ENCODE measurements at places on chromosomes 12 and 14.
A peak's percentile ranks its signal among the peaks of the same experiment; 100 is the strongest.

- no peak for DNase-seq
Measured at GRCh38 chr12:57240926-57241401, 10.0 kb downstream of the STAC3 start.

- DNase-seq = no peak
Measured at GRCh38 chr14:29822430-29822709, 105.3 kb downstream of the PRKD1 start.

DNA sequence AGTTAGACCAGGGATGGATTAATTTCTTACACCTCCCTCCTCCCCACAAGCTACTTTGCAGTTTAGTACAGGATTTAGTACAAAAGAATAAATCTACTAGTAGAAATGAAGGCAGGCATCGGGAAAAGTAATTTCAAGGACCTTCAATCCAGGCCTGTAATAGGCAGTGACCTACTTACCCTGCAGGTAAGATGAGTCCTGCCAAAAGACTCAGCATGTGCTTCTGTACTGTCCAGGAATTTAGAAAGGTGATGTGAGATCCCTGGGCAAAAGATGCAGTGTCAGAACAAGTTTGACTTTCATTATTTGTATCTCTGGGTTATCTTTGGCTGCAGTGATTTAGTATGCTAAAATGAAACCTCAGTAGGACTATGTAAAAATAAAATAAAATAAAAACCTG is 403.0 kb downstream of the NOVA1 start:
- no peak for DNase-seq

DNA sequence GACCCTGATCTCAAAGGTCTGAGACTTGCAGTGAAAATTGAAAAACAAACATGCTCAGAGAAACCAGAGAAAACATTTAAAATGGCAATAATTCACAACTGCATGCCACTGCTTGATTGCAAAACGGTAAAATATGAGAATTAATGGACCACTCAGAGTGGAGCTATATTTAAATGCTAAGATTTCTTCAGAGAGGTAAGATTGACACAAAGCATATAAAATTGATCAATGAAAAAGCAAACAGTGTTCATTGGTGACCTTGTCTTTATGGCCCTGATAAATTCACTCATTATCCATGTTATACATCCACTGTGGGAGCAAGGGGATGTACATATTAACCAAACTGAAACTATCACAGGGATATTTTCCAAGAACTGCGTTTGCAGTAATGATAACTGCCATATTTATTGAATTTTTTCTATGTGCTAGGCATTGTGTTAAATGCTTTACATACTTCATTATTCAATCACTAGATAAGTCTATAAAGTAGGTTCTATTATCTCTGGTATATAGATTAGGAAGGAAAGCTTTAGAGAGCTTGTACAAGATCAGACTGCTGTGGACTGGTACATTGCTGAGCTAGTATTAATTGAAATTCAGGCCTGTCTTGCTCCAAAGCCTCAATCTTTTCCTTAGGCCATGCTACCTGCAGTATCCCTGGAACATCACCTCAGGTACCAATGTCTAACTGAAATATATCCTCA is 113.9 kb upstream of the LMO3 start:
- DNase-seq = no peak

DNA sequence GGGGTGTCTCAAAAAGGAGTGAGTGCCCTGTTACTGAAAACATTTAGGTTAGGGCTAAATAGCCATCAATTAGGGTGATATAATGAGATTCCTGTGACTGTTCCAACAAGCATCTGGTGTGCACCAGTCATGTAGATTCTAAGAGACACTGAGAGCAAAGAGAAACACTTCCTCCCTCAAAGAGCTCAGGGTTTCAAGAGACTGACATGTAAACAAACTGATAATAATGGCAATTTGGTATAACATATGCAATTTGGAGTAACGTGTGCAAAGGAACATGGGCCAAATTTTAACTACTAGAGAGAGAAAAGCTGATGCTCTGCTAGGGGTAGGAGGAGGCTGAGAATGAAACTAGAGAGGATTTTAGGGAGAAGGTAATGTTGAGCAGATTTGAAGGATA is 237.1 kb downstream of the BMP4 start:
- no peak for DNase-seq

DNA sequence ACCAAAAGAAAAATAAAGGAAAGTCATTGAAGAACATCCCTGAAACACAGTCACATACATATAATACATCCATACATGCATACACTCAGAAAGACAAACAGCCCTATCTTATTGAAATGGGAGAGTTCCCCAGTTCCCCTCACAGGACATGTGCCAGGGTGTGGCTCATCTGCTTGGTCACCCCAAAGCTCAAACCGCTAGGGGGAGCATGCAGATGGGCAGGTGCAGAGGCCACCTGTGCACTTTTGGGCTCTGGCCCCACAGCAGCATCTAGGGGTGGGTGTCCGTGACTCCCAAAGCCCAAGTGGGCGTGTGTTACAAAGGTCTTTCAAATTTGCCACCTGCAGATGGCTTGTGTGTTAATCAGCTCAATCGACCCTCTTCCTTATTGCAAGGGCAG is 75.2 kb downstream of the CMAS start:
- peak; percentile 12 for DNase-seq

DNA sequence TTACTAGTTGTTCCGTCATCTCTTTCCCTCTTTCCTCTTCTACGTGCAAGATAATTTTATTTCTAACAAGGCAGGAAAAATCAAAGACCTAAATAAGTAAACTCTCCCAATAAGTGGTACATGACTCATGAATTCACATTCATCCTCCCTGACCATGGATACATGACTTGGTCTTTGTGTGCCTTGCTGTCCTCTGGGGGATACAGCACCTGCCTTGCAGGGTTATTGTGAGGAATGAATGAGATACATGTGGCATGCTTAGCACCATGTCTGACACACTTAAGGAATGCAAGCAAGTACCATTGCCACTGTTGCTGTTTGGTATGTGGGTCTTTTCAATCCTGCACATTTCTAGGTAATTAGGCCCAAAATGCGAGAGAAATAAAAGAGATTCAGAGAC is 208.4 kb downstream of the DPF3 start:
- no peak for DNase-seq

DNA sequence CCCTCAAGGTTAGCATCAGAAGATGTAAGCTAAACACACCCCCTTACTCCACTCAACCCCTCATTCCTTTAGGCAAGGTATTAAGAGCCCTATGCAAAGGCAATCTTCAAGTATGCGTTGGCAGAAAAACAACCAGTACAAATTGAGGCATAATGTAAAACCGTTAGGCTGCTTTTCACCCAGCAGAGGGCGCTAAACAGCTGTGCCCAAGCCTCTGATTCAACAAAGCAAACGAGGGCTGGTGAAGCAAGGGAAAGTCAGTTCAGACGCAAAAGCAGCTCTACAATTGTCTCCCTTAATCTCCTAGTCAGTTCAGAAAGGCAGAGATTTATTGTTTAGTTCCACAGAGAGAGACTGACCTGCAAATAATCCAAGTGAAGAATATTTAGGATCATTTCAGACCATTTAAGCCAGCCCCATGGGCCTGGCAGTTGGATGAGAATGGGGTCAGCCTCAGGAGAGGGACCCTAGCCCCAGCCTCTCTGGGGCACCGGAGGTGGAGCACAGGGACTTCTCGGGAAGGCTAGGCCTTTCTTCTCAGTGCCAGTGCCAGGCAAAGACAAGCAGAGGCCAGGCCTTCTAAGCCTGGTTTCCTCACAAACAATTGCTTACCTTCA is 23.5 kb downstream of the DCAF5 start:
- DNase-seq = peak; percentile 54

GRCh38 chr14:36035675-36036074 is 140.8 kb downstream of the PTCSC3 start:
- no peak for DNase-seq

- DNase-seq = no peak
Measured at GRCh38 chr14:51967521-51967920, 21.8 kb upstream of the RTRAF start.

DNA sequence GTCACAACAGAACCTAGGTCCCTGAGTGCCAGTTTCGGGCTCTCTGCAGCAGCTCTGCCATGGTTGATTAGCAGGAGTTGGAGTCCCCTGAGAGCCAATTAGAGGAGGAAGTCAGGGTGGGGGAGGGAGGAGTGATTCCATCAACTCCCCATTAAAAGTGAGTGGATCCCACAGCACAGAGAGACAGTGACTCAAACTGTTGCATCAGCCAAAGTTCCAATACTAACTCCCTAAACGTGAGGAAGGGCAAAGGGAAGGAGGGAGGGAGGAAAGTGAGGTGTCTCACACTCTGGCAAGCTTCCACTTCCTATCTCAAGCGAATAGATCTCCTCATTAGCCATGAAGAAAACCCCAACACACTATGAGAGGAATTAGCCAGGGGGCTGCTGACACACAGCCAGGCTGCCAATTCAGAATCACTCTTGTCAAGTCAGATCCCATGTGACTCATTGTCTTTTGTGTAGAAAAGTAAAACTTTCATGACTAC is 23.6 kb downstream of the OR11H4 start:
- no peak for DNase-seq

DNA sequence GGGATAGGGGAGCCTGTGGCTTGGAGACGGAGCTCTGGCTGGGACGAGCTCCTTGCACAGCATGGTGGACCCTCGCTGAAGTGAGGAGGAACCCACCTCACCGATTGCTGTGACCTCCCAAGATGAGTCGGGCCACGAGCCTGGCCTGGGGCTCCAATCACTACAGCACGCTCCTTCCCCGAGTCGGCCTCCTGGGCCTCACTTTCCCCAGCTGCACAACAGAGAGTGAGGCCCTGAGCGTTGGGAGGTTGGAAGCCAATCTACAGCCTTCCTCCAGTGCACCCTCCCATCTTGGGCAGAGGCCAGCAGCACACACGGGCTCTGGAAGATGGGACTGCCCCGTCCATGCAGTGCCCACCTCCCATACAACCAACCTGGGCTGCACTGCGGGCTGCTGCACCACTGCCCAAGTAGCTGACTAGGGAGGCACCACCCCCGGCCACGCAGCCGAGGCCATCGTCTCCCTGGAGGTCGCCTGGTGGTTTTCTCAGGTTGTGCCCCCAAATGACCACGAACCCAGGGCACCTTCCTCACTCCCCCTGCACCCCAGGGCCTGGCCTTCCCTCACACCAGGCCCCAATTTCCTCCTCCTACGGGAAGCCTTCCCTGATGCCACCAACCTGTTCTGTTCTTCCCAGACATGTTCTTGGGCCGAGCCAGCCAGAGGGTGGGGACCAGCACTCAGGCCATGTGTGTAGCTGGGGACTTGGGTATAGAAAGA is 152.3 kb upstream of the C14orf180 start:
- no peak for DNase-seq

DNA sequence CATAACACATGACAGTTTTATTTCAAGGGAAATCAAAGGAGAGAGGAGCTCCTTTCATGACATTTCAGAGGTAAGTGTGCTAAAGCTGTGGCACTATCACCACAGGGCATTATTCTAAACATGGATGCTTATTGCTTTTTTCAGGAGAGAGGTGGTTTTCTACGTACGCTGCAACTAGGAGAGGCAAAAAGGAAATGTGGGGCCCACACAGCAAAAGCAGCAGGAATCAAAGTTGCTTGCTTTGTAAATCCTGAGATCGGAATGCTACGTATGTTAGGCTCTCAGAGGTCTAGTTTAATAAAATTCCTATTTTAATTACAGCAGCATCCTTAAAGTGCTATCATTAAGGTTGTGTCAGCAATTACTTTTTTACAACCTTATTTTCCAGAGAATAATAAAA is 55.0 kb upstream of the GRIP1 start:
- no peak for DNase-seq

GRCh38 chr12:113818283-113818682 is 147.8 kb downstream of the RBM19 start:
- no peak for DNase-seq

DNA sequence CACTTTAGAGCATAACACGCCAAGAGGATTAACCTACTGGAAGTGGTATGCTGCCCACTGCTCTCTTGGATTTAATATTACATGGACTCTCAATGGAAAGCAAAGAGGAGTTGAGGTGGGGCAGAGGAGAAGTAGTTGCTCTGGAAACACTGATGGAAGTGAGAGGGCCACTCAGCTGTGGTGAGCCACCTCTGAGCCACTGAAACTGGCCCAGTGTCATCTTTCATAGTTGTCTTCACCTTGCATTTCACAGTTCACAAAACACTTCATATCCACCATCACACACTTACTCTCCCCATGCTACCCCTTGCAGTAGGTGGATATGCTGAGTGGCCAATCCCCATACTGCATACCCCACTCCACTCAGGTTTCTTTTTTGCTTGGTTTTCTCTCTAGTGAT is 12.2 kb upstream of the PCED1B start:
- DNase-seq = no peak

Measured in stimulated activated CD4-positive, alpha-beta T cell treated with anti-CD3 and anti-CD28 coated beads, Interleukin-4, amount 100 ng/mL, for 4 hours (primary cell).